ENCODE measurements at places on chromosomes 12 and 14.

GRCh38 chr12:107917912-107918800 lies 143.7 kb downstream of the ASCL4 start:
- peaks cover 33% of the 10 kb centered on the region for H3K27me3 ChIP-seq
- H3K4me1 ChIP-seq = no peaks in the 10 kb centered on the region
- no peak for DNase-seq
- H3K36me3 ChIP-seq = no peaks in the 10 kb centered on the region
- H3K4me3 ChIP-seq = no peak overlapping the region
- no peak overlapping the region for H3K27ac ChIP-seq

GRCh38 chr12:68326716-68327115 lies 5.4 kb downstream of the MDM1 start:
- peaks cover 24% of the 10 kb centered on the region for H3K4me1 ChIP-seq
- no peak overlapping the region for H3K27ac ChIP-seq
- no peak overlapping the region for H3K4me3 ChIP-seq
- H3K27me3 ChIP-seq = no peaks in the 10 kb centered on the region
- no peak for DNase-seq
- H3K36me3 ChIP-seq = peaks cover 19% of the 10 kb centered on the region

DNA sequence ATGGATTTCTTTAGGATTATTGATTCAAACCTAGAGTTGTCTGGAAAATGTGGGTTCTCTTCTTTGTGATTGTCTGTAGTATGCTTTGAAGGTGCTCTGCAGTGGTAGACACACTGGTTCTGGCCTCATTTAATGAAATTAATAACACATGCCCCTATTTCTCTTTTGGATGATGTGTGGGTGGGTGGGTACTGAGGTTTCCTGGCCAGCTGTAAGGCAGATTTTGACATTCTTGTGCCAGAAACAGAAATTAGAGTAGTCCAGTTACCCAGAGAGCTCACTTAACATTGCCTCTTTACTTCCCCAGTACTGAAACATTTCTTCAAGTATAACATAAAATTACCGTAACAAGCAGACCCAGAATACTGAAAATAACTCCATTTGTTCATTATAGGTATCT lies 14.4 kb downstream of the TSFM start:
- no peak for DNase-seq
- H3K4me3 ChIP-seq = no peak overlapping the region
- H3K27me3 ChIP-seq = no peaks in the 10 kb centered on the region
- H3K36me3 ChIP-seq = peaks cover 25% of the 10 kb centered on the region

DNA sequence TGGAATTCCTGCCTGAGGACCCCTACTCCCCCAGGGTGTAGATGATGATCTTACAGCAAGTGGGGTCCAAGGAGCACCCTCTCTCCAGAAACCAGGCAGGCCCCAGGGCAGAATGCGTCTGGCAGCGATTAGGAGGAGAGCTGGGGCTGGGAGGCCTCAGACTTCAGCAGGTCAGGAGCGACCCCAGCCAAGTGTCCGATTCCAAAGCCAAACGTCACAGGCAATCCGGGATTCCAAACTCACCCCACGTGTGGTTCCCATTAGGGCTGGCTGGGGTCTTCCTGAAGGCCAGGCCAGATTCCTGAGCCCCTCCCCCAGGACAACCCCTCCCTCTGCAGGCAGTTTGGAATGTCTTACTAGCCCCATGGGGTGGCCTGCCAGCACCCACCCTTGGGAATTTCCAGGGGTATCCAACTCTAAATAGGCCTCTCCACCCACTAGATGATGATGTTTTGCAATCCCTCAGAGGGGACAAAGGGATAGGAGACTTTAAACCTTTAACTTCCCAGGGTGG lies 17.3 kb upstream of the FIGNL2 start:
- H3K36me3 ChIP-seq = no peaks in the 10 kb centered on the region
- H3K4me1 ChIP-seq = peaks cover 3% of the 10 kb centered on the region
- no peak for DNase-seq
- H3K4me3 ChIP-seq = no peak overlapping the region
- H3K27ac ChIP-seq = no peak overlapping the region

GRCh38 chr14:97095269-97095668 lies 298.1 kb downstream of the VRK1 start:
- H3K36me3 ChIP-seq = no peaks in the 10 kb centered on the region
- no peak overlapping the region for H3K27ac ChIP-seq
- DNase-seq = no peak
- H3K4me3 ChIP-seq = no peak overlapping the region
- H3K4me1 ChIP-seq = no peaks in the 10 kb centered on the region
- peaks cover 2% of the 10 kb centered on the region for H3K27me3 ChIP-seq

DNA sequence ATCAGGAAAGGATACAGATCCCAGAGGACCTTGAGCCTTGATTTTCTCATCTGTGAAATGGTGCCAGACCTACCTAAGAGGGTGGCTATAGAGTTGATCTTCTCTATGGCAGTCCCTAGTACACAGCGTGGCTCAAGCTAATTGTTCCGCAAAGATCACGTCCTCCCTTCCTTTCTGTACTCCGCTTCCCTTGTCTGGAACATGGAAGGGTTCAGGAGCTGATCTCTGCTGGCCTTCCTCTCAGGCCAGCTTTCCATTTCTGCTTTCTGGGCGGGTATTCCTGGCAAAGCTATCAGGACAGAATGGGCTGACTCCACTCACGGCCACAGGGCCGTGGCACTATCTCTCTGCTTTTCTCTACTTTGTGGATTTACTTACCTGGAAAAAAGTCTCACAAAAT lies 6.5 kb downstream of the CAMKK2 start:
- no peak overlapping the region for H3K27ac ChIP-seq
- peaks cover 7% of the 10 kb centered on the region for H3K36me3 ChIP-seq
- no peak for DNase-seq
- peaks cover 13% of the 10 kb centered on the region for H3K4me1 ChIP-seq

DNA sequence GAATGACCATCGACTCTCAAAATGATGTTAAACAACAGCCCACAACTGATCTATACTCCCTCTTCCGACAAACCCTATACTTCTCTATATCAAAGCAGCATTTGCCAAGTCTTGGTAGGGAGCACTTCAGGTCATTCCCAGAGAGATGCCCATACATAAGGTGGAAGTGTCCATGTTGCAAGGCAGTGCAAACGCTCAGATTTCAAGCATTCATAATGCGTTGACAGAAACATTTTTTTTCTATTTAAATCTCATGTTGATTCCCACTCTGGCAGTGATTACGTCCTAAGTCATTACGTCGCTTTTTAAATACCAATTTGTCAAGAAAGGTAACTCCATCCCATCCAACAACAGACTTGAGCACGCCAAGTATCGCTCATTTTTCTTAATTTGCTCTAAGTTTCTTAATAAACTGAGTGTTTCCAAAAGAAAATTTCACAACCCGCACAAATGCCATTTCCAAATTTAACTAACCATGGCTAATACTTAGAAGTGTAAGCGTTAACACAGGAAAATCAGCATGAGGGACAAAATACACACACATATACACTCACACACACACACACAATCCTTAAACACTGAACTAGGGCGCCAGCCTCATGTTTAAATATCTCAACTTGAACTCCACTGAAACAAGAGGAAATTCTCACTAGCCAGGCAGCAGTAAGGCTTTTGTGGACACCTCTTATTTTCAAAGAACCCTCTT lies 1.1 kb downstream of the GXYLT1 start:
- H3K4me3 ChIP-seq = peak overlapping the region; percentile 90
- H3K27me3 ChIP-seq = no peaks in the 10 kb centered on the region
- no peak for DNase-seq
- peaks cover 38% of the 10 kb centered on the region for H3K4me1 ChIP-seq
- peaks cover 3% of the 10 kb centered on the region for H3K36me3 ChIP-seq
- peak overlapping the region; percentile 81 for H3K27ac ChIP-seq

DNA sequence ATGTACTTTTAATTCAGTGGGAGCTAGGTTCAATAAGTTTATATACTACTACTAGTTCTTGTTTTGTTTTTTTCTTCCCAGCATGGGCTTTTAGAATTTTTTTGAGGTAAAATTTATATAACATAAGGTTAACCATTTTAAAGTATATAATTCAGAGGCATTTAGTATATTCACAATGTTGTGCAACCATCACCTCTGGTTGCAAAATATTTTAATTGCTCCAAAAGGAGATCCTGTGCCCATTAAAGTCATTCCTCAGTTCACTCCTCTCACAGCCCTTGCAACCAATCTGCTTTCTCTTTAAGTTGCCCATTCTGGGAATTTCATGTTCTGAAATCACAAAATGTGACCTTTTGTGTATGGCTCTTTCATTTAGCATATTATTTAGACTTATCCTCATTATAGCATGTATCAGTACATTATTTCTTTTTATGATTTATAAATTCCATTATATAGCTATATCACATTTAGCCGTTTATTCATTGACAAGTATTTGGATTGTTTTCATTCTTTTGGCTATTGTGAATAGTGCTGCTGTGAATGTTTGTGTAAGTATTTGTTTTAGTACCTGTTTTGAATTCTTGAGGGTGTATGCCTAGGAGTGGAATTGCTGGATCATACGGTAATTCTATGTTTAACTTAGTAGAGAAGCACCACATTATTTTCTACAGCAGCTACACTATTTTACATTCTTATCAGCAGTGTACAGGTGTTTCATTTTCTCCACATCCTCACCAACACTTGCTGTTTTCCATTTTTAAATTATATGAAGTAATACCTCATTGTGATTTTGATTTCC lies 59.1 kb downstream of the ARHGAP5 start:
- H3K4me1 ChIP-seq = no peaks in the 10 kb centered on the region
- no peak overlapping the region for H3K4me3 ChIP-seq
- no peaks in the 10 kb centered on the region for H3K27me3 ChIP-seq
- peaks cover 57% of the 10 kb centered on the region for H3K36me3 ChIP-seq

GRCh38 chr12:66071549-66071948 lies 59.0 kb downstream of the LLPH start:
- no peak overlapping the region for H3K27ac ChIP-seq
- no peak overlapping the region for H3K4me3 ChIP-seq
- H3K27me3 ChIP-seq = peaks cover 4% of the 10 kb centered on the region
- DNase-seq = no peak

All from activated CD8-positive, alpha-beta memory T cell treated with anti-CD3 and anti-CD28 coated beads, Interleukin-2, amount 10 ng/mL, durations not matched to agents 7 days and 5 days (primary cell).